Stimulated activated CD4-positive, alpha-beta T cell treated with anti-CD3 and anti-CD28 coated beads, Interleukin-2, amount 100 ng/mL, for 24 hours (primary cell): ENCODE measurements at places on chromosomes 16 and 17.

DNA sequence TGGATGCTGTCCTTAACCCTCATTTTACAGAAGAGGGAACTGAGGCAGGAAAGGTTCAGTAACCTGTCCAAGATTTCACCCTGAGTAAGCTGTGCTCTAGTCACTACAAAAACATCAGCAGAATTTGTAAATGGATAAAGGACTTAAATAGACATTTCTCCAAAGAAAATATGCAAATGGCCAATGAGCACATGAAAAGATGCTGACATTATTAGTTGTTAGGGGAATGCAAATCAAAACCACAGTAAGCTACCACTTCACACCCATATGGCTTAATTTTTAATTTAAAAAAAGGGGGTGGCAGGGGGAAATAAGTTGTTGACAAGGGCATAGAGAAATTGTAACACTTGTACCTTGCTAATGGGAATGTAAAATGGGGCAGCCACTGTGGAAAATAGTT lies 51.4 kb downstream of the C17orf67 start:
- DNase-seq, result no peak

DNA sequence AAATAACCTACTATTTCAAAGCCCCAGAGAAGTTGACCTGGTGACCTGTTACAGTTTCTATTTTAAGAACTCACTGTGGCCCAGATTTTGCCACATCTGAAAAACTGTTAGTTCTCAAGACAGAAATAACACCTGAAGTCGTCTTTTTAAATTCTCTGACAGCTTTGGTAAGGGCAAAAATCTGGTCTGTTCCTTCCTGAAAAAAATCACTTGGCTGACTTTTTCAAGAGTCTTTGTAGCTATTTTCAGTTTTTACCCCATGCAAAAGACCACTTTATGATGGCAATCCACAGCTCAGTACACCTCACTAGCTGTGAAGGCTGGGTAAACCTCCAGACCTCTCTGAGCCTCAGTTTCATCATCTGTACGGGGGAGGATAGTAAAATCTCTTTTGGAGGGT lies 60.7 kb upstream of the SREBF1 start:
- no peak for DNase-seq

GRCh38 chr17:78620099-78620498 lies 42.9 kb upstream of the DNAH17 start:
- DNase-seq, result no peak

- no peak for DNase-seq
These were observed 49.5 kb downstream of the HLF start for GRCh38 chr17:55314061-55314783.

GRCh38 chr17:77690271-77691161 lies 268.0 kb upstream of the TNRC6C start:
- no peak for DNase-seq

DNA sequence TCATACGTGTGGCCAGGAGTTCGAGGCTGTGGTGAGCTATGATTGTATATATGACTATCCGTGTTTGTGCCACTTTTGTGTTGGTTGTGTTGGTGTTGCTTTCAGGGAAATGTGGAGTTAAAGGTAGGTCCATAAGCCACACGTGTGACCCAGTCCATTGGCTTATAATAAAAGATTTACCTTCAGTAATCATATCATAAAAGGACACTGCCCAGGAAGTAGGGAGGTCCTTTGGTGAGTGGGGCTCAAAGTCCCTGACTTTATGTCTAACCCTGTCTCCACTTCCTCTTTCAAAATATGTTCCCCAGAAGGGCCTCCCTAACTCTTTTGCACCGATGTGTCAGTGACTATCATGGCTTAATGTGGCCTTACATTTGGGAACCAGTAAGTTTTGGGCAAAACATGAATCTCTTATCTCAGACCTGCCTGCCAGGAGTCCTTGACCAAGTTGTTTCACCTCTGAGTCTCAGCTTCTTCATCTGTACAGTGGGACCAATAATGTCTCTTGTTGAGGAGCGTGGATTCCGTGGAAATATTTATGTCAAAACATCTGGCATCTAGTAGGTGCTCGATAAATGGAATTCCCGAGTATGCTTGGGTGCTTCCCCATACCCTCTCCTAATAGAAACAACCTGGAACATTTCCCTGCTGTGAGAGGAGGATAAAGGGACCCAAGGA lies 4.8 kb downstream of the TNP2 start:
- DNase-seq, result no peak

- no peak for DNase-seq
These were observed 5.0 kb downstream of the DEXI start for GRCh38 chr16:10937068-10937859.

GRCh38 chr16:49580751-49581303 lies 207.2 kb downstream of the C16orf78 start:
- no peak for DNase-seq

DNA sequence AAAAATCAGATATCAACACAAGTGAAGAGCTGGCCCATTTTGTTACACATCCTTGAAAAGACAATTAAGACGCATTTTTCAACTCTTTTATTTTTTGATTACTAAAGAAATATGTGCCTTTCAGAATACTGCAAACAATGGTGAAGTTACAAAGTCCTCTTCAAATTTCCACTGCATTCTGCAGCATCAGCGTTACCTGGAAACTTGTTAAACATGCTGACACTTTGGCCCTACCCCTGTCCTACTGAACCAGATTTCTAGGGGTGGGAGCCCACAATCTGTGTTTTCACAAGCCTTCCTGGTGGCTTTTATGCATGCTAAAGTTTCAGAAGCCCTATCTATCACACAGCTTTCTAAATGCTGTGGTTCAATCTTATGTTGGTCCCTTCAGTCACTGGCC lies 4.5 kb upstream of the CCL14 start:
- no peak for DNase-seq

DNA sequence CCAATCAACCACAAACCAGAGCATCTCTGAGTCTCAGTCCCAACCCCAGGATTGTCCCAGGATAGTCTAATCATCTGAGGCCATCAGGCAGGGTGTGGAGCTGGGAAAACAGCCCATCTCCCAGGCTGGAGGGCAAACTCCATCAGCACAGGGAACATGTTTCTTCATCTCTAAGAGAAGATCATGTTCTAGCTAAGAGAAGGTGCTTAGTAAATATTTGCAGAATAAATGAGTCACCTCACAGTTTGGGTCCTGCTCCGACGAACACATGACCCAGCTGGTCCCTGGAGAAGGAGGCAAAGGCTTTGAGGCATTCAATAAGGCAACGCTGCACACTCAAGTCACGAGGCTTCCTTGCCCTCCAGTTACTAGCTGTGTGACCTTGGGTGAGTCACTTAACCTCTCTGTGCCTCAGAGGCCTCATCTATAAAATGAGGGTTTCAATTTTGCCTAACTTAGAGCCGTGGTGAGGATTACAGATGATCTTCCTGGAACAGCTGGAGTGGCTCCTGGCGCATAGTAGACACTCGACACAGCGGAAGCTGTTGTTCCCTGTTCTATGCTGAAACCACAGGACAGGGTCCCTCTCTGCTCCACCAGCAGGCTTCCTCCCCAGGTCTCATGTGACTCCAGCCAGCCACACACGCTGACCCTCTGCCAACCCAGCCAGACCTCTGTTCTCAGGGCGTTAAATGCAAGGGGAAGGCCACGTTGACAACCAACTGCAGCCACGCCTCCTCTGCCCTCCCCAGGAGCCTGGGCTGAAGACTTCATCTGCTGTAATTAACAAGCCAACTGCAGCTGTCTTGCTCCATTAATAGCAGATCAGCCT lies 10.3 kb upstream of the RPL38 start:
- no peak for DNase-seq

DNA sequence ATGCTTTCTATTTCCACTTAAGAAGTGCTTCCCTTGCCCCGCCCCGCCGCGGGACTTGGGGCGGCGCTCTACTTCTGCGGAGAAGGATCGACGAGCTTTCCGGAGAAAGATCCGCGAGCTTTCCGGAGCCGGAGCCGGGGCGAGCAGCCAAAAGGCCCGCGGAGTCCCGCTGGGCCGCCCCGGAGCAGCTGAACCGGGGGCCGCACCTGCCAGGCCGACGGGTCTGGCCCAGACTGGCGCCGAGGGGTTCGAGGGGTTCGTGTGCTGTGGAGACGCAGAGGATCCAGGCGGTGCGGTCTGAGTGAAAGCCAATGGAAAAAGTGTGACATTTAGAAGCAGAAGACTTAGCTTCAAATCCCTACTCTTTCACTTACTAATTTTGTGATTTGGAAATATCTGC lies 50.8 kb downstream of the TBC1D26 start:
- peak; percentile 51 for DNase-seq

GRCh38 chr17:39365242-39365641 lies 36.2 kb downstream of the FBXL20 start:
- DNase-seq, result no peak

GRCh38 chr16:68202091-68202519 lies 33.8 kb downstream of the ESRP2 start:
- DNase-seq, result no peak

GRCh38 chr16:21263640-21264570 lies 14.2 kb downstream of the CRYM start:
- DNase-seq, result no peak

- no peak for DNase-seq
These were observed 24.0 kb upstream of the SSTR5 start for GRCh38 chr16:1048442-1049112.

DNA sequence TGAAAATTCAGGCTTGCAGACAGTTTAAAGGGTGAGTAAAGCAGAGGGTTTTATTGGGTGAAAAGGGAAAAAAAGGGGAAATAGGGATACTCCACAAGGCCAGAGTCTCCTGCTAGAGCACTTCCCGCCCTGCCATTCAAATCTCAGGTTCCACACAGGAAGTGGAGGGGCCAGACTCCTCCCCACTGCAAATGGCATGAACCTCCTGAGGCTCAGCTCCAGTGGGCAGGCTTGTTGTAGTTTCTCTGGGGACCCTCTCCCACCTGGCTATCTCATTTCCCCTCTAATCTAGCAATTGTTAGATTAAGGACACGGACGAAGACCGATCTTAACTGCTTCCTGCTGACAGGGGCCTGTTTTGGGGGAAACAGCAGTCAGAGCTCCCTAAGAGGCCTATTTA lies 43.4 kb downstream of the TAOK1 start:
- DNase-seq, result no peak

DNA sequence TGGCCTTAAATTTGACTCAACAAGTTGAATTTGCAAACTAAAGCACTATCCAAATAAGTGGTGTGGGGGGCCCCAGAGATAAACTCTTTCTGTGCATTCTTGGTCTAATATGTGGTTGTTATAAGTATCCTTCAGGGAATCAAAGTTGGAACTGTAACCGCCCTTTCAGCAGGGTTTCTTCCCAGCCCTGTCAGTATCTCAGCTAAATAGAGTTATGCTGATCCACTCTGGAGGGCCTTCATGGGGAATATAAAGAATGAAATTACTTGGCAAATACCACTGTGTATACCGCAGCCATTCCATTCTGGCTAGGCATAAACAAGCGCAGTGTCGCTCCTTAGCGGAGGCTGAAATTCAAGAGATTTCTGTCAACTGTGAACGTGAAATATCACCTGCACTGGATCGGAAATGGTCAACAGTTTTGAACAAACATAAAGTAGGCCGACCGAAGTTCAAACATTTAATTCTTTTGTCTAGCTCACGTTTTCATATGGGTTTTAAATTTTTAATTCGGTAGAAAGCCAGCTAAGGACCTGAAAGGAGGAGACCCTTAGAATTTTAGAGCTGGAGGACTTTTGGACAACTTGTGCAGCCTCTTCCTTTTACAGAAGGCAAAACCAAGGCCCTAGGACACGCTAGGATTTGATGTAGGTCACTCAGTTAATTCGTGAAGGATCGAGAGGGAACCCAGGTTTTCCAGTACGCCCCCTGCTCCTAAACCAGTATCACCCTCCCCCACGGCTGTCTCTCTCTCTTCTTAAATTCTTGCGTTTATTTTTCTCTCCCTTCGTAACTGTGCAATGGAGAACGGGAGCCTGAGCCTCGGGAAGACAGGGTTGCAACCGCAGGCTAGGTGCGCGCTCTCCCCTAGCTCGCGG lies 74.7 kb downstream of the CHD9 start:
- DNase-seq, result no peak

GRCh38 chr17:8320262-8320661 lies 10.2 kb downstream of the ARHGEF15 start:
- no peak for DNase-seq
